ENCODE measurements at places on chromosomes 6 and 20. TPM values are rescaled to one million over a fixed set of nuclear protein-coding genes. Genes with fewer than 3 reads are reported as not detected.

The LPA gene
- not detected for polyA plus RNA-seq

- DNase-seq = no peak
These were observed 968 bp downstream of the PHF3 start for GRCh38 chr6:63636518-63637021.

The TCF21 gene
- 32.2 TPM for polyA plus RNA-seq

GRCh38 chr6:21274851-21275250 lies 318.7 kb upstream of the SOX4 start:
- DNase-seq = no peak

GRCh38 chr20:4069751-4070150 lies 54.4 kb upstream of the RNF24 start:
- no peak for DNase-seq

DNA sequence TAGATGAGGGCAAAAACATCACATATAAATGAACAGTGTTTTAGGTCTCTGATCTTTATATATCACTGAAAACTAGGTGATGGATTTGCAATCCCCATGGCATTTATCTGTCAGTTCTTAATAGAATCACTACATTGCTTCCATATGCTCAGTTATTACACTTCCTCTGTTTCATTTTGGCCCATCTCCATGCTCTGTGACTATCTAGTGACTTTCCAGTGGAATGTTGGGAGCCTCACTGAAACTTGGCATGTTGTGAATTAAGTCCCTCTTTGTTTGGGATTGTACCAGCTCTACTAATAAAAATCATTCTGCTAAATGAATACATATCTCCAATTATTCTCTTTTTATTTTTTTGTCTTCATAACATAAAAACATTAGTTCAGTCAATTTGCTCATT lies 226.1 kb upstream of the CEP162 start:
- no peak for DNase-seq

The PMEPA1 gene
- 4.3 TPM for polyA plus RNA-seq

DNA sequence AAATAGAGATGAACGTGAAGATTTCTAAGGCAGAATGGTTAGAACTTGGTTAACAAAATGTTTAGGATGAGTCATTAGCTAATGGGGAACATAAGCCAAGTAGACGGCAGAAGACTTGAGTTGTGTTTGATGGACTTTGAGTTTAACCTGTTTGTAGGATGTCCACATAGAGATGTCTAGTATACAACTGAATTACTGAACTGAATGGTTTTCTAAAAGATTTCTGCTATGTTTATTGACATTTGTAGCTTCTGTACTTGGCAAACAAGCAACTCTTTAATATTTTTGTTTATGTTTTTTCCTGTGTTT lies 54.5 kb upstream of the DYNLRB1 start:
- no peak for DNase-seq

- DNase-seq = no peak
These were observed 160.6 kb downstream of the GRM4 start for GRCh38 chr6:33985313-33985751.

The CDH22 gene
- not detected for polyA plus RNA-seq

DNA sequence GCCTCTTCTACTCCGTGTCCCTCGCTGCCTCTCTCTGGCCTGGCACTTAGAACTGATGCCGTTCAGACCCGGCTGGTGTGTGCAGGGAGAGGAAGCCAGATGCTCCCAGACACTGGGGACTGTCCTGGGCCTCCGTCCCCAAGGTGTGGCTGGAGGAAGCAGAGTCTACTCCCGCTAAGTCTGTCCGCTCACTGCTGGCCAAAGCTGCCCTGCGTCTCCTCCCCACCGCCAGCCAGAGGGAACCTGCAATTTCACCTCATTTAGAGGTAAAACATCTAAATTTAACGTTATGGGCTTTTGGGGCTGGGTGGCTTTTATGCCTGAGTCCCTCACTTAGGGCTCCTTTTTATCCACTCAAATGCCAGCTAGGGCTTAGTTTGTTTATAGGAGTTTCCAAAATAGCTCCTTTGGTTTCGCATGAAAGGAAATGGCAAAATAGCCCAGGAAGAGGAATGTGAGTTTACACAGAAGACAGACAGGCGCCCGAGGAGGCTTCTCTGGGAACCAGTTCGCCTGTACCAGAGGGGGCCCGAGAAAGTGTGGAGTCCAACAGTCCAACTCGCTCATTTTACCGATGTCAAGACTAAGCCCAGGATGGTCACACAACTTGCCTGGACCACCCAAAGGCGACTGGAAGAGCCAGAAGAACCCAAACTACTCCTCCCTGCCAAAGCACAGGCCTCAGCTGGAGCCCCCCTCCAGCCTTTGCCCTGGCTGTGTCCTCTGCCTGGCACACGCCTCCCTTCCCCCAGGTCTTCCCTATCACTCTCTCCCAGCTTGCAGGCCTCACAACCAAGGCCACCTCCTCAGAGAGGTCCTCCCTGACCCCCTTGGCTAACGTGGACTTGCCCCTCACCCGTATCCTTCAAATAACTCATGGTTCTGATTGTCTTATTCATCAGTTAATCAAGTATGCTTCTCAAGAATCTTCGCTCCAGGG lies 54.5 kb downstream of the RIPOR3 start:
- no peak for DNase-seq

GRCh38 chr6:157774153-157775135 lies 48.6 kb upstream of the SNX9 start:
- no peak for DNase-seq

The PKIG gene
- 128 TPM for polyA plus RNA-seq

The DAAM2 gene
- polyA plus RNA-seq = 3.5 TPM

GRCh38 chr6:73329201-73329600 lies 24.9 kb downstream of the DPPA5 start:
- no peak for DNase-seq

DNA sequence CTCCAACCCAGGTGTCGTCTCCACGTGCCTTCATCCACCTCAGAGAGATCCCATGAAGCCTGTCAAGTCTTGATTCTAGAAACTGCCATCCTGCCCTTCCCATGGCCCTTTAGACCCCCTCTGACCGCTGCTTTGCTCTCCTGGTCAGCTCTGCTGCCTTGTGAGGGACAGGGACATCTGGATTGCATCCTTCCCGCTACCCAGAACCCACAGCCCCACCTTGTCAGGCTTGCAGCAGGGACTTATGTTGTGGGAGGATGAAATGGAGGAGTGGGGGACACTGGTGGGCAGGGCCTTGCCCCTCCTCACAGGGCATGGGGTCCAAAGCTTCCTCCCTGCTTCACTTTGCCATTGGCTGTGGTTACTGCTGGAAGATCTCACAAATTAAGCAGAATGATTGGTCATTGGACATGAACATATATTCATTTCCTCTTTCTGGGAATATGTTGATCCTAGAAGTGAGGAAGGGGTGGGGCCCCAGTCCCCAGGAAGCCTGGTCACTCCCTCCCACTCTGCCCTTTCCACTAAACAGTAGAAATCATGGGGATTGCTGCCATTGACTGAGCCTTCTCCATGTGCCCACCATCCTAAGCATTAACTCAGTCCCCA lies 4.5 kb downstream of the GLP1R start:
- DNase-seq = no peak

The TFAP2D gene
- polyA plus RNA-seq = not detected

The SIRPG gene
- polyA plus RNA-seq = not detected

DNA sequence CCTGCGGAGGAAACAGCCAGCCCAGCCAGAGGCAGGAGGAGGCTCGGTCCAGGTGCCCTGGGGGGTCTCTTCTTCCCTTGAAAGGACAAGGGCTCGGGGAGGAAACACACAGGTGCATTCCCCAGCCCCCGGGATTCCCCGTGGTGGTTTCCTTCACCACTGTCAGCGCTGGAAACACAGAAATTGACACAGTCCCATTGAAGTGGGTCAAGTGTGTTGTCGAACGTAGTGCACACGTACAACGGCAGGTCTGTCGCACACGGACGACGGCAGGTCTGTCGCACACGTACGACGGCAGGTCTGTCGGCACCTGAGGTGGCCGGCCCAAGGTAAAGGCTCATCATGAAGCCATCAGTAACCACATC lies 80.9 kb downstream of the DLL1 start:
- DNase-seq = no peak

DNA sequence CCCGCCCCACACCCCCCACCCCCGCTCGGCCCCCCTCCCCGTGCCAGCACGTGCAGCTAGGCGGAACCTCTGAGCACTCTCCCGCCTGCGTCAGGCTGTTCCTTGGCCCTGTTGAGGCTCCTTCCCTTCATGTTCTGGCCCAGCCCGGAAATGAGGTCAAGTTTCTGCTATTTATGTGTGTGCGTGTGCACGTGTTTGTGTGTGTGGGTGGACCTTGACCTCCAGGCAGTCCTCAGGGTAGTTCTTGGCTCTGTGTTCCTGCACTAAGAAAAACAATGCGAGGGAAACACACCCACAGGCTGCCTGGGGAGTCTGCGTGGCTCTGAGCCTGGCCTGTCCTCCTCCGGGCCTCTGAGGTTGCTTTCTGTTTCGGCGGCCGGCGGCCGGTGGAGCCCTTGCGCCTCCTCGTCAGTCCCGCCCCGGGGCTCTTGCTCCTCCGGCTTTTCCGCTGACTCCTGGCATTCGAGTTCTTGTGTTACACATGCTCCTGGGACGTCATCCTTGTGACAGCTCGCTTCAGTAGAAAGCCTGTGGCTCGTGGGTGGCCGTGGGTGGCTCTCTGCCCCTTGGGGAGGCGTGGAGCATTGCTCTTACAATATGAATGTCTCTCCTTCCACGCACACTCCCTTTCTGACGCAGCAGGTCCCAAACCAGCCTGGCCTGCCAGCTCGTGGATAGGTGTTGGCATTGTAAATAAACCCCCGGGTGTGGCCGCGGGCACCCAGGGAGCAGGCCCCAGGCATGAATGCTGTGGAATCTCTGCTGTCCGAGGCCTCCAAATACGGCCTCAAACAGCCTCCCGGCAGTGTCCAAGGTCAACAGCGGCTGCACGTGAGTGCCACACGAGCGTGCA lies 10.0 kb downstream of the SLCO4A1 start:
- peak; percentile 96 for DNase-seq

Measured in AG04450 (cell line).